ENCODE measurements at places on chromosomes 3 and 15. TPM values are rescaled to one million over a fixed set of nuclear protein-coding genes. Genes with fewer than 3 reads are reported as not detected.

- DNase-seq = no peak
Measured at GRCh38 chr3:105837143-105837740, 31.6 kb downstream of the CBLB start.

The PXK gene
- 13.2 TPM for total RNA-seq

GRCh38 chr15:95247071-95247984 lies 1016.0 kb downstream of the MCTP2 start:
- DNase-seq = peak; percentile 49

GRCh38 chr15:99135194-99135593 lies 30.3 kb downstream of the SYNM start:
- DNase-seq = no peak

- DNase-seq = no peak
Measured at GRCh38 chr3:111956995-111957734, 21.7 kb upstream of the ABHD10 start.

- peak; percentile 11 for DNase-seq
Measured at GRCh38 chr3:34889641-34890040, 749.7 kb upstream of the ARPP21 start.

GRCh38 chr15:31974855-31975829 lies 55.2 kb upstream of the CHRNA7 start:
- DNase-seq = peak; percentile 77

- peak; percentile 85 for DNase-seq
Measured at GRCh38 chr15:43517354-43518196, at the start of gene MAP1A. MAP1A (plus strand) TSS chr15:43517608; CDS start chr15:43521474, 3,866 bp downstream.

DNA sequence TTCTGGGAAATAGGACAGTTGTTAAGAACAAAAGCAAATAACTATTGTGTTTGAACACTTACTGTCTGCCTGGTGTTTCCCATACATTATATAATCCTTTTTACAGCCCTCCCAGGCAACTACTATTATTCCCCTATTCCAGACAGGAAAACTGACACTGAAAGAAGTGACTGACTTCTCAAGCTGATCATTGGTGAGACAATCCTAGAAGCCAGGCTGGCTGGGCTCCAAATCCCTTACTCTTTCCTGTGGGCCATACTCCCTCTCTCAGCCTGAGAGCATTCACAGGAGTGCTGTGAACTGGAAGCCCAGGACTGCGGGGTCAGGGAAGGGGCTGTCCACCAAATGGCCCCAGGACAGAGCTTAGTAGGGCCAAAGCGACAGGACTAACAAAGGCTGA lies 39.2 kb upstream of the PDE8A start:
- DNase-seq = no peak

The SCN11A gene
- total RNA-seq = not detected

DNA sequence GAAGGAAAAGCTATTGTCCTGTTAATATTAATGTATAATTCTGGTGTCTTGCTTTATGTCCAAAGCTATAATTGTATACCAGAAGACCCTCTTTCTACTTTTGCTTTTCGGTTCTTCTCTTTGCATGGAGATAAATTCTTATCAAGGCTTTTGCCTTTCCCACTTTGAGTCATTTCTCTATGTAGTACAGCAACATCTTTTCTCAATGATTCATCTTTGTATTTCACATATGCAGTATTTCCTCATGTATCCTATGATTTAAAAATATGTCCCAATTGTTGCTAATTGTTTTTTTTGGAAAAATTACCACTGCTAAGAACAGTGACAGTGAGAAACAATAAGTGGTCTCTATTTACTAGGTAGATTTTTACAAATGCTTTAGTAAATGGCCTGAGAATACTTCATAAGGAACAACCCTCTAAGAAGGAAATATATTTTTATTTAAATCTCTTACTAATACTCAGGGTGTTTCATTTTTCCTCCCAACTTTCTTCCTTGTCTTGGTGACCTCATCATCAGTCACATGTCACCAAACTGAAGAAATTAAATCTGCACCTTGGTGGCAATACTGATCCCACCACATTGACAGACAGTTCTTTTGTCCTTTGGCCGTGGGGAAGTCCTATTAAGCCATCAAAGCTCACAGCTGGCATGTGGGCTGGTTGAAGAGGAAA lies 290.6 kb downstream of the SATB1 start:
- no peak for DNase-seq

Measured in A673 (cell line).